ENCODE measurements at places on chromosomes 2 and 18.
A peak's percentile ranks its signal among the peaks of the same experiment; 100 is the strongest.

DNA sequence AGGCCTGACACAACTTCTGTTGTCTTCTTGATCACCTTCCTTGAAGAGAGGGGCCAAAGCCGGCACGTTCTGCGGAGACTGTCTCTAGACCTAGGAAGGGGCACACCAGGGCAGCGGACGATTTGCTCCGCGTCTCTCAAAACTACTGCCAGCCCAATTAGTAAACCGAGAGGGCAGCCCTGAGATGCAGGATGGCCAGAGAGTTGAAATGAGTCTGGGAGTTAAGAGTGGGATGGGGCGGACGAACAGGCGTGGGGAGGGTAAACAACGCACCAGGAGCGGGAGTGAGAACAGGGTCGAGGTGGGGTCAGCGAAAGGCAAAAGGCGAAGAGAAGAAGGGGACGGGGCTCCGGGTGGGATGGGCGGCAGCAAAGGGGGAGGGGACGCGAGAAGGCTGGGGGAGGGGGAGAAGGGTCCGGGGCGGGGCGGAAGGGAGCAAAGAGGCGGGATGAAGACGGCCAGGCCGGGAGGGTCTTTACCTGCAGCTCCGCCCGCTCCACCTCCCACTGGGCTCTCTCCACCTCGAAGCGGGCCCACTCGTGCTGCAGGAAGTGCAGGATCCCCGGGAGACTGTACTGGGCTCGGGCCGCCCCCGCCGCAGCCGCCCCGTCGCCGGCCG lies 476 bp downstream of the STRN start:
- peak; percentile 49 for DNase-seq

GRCh38 chr2:124894199-124894598 lies 869.1 kb downstream of the CNTNAP5 start:
- DNase-seq, result no peak

- DNase-seq, result peak; percentile 79
Observed at GRCh38 chr2:231138699-231139098, 13.9 kb upstream of the HTR2B start.

GRCh38 chr2:27888790-27889189 lies 1.4 kb downstream of the RBKS start:
- no peak for DNase-seq

DNA sequence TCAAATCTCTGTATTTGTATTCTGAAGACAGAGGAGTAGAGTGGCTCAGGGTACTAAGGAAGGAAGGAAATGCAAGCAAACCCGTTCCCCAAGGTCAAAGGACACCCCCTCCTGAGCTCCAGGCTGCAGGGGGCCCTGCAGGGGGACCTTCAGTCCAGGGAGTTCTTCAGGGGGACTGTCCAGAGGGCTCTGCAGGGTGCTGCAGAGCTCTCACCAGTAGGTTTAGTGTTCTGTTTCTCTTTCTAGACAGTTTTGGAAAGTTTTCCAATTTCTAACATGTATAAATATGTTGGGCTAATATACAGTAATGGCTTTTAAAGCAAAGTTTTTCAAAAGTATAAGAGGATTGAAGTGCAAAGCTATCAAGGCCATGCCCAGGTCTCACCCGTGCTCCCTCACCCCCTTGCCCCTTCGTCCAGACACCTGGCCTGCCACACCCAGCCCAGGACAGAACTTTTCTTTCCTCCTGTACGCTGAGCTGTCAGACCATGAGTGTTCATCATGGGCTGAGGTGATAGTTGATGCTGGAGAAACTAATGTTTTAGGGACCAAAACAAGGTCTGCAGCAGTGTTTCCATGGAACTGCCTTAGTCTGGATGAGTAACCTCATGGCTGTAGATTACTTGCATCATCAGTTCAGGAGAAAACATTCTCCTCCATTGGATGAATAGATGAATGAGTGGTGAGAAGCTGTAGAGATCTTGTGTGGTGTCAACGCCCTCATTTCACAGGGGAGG lies 134.2 kb downstream of the GLI2 start:
- DNase-seq, result no peak

Measured in NCI-H1092 treated with DMSO at 0.1 percent for 48 hours (cell line).